ENCODE measurements at places on chromosomes 4 and X.

DNA sequence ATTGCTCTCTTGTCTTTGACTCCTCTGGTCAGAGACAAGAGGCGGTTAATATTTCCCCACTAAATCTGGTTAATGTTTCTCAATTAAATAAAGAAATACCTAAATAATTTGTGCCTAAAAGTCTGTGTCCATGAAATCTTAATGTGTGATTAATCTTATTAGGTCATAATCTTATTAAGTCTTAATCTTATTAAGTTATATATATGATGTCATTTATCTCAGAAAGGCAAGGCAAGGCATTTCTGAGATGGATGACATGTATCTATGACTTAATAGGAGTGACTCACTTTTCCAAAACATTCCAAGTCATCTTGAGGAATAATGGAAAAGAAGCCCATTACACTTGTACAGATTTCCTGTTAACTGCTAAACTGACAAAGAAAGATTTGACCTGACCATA lies 74.7 kb downstream of the TRAM1L1 start:
- DNase-seq, result no peak

GRCh38 chrX:148135738-148136137 lies 154.6 kb downstream of the FMR1NB start:
- no peak for DNase-seq

DNA sequence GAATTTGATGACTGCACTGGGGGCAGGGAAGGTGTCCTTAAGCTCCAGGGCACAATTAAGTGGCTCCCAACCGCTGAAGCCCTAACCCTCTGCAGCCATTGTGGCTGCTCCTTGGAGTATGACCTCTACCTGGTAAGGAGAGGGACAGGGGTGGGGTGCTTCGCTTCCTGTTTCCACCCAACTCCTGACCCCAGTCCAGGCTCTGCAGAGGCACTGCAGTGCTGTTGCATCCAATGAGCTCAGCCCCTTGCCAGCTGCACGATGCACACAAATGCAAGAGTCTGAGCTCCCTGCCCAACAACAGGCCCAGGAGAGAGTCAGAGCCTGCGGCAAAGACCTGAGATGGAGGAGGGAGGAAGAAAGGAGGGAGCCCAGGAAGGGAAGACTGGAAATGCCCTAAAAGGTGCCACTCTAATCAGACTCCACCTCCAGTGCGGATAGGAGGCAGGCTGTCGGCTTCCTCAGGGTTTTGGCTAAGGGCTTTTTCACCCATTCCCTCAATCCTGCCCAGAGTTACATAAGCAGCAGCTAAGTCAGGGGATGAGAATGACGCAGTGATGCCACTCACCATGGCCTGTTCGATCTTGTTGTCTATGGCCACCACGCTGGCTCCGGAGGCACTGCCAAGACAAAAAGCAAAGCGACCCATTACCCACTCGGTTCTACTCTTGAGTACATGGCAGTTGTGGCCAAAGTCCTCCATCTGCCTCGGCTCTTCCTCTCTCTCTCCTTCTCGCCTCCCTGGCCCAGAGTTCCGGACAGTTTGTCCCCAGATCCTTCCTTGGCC lies 60.1 kb downstream of the TSC22D3 start:
- DNase-seq, result no peak

DNA sequence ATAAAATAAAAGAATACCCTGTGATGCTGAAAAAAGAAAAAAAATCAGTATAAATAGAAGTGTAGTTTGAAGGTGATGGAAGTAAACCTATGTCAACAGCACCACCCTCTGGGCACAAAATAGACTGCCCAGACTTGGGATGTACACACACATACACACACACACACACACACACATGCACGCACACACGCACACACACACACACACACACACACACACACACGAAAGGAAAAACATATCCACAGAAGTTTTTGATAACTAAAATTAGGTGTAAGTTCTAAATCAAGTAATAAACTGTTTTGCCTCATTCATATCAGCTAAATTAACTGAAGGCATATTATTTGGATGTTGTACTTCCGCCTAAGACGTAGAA lies 40.5 kb downstream of the ANXA5 start:
- no peak for DNase-seq

- DNase-seq, result no peak
Measured at GRCh38 chr4:168483811-168484210, 3.5 kb upstream of the DDX60L start.

All from stimulated activated CD8-positive, alpha-beta memory T cell treated with anti-CD3 and anti-CD28 coated beads, Interleukin-7, amount 100 ng/mL, for 4 hours (primary cell).